ENCODE measurements at places on chromosomes 6 and 20. TPM values are rescaled to one million over a fixed set of nuclear protein-coding genes. Genes with fewer than 3 reads are reported as not detected.

Gene PMEPA1
- 18.9 TPM for polyA plus RNA-seq

Gene EBF4
- 12.2 TPM for polyA plus RNA-seq

- no peaks in the 10 kb centered on the region for H3K27me3 ChIP-seq
- peak; percentile 51 for DNase-seq
- peak overlapping the region; percentile 87 for H3K27ac ChIP-seq
- H3K4me1 ChIP-seq, result peaks cover 8% of the 10 kb centered on the region
- peak overlapping the region; percentile 48 for H3K4me3 ChIP-seq
Observed at GRCh38 chr6:35016502-35017321, 124.4 kb downstream of the TCP11 start.

DNA sequence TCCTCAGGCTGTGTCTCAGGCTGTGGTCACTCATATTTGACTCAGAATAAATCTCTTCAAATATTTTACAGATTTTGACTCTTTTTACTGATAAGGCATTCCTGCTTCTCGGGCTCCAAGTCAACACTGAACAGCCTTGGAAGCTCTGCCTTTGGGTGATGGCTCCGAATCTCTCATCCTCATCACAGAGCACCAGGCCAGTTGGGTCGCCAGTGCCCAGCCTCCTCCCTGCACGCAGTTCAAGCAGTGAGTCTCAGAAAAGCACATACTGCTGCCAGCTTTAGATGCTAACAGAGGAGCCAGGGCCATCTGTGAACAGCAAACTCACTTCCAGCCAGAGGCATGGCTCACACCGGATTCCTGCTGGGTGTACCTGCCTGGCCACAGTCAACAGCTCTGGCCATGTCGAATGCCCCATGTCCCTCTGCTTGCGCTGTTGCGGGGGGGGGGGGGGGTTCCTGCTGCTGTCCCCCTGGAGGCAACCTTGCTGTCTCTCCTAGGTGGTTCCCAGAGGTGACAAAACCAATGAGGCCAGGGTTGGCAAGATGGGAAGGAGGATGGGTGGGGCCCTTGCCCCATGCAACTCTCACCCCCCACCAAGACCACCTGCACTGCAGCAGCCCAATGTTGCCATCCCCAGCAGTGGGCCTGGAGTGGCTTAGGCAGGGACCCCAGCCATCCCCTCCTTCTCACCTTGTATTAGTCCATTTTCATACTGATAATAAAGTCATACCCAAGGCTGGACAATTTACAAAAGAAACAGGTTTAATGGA lies 248.8 kb downstream of the ERMARD start:
- no peaks in the 10 kb centered on the region for H3K36me3 ChIP-seq
- no peaks in the 10 kb centered on the region for H3K4me1 ChIP-seq
- H3K27ac ChIP-seq, result no peak overlapping the region
- H3K4me3 ChIP-seq, result no peak overlapping the region
- no peak for DNase-seq

GRCh38 chr20:40196846-40197436 lies 492.1 kb downstream of the MAFB start:
- DNase-seq, result no peak
- H3K4me1 ChIP-seq, result no peaks in the 10 kb centered on the region
- no peak overlapping the region for H3K27ac ChIP-seq
- H3K4me3 ChIP-seq, result no peak overlapping the region
- H3K36me3 ChIP-seq, result no peaks in the 10 kb centered on the region

GRCh38 chr6:160103825-160104100 lies 17.9 kb upstream of the SLC22A1 start:
- no peaks in the 10 kb centered on the region for H3K27me3 ChIP-seq
- no peaks in the 10 kb centered on the region for H3K4me1 ChIP-seq
- H3K27ac ChIP-seq, result no peak overlapping the region
- DNase-seq, result no peak
- peaks cover 66% of the 10 kb centered on the region for H3K36me3 ChIP-seq

Gene SGK2
- polyA plus RNA-seq, result 21.9 TPM
